ENCODE measurements at places on chromosomes 11 and 22.
A peak's percentile ranks its signal among the peaks of the same experiment; 100 is the strongest.

GRCh38 chr11:68652683-68653156 is 31.6 kb upstream of the GAL start:
- DNase-seq = no peak

GRCh38 chr11:32052215-32052614 is 38.7 kb upstream of the RCN1 start:
- DNase-seq = peak; percentile 64

GRCh38 chr11:121800240-121800639 is 315.8 kb downstream of the BLID start:
- DNase-seq = no peak

DNA sequence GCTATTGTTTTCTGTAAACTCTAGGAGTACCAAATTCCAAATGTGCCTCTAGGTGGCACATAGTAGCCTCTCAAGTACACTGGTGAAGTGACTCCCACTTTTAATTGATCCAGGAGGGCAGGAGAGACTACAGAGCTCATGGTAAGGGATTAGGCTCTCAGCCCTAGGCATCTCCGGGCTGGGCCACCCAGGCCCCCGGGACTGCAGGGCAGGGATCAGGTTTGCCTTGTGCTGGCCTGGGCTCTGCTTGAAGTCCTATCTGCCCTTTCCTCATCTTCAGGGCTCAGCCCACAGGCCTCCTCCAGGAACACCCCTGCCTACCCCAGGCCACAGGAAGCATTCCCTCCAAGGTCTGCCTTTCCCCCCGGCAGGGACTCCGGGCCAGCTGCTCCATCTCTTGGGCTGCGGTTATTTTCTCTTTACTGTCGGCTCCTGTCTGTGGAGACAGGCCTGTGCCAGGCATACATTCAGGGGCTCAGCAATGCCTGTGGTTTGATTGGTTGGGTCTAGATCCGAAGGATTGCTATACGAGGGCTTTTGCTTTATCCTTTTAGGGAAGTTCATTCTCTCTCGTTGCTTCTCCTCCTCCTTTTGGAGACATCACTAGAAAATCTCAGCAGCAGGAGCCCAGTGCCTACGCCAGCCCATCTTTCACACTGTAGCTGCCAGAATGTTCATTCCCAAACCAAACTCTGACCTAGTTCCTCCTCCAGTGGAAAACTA is 32.8 kb downstream of the PARVA start:
- DNase-seq = peak; percentile 63

DNA sequence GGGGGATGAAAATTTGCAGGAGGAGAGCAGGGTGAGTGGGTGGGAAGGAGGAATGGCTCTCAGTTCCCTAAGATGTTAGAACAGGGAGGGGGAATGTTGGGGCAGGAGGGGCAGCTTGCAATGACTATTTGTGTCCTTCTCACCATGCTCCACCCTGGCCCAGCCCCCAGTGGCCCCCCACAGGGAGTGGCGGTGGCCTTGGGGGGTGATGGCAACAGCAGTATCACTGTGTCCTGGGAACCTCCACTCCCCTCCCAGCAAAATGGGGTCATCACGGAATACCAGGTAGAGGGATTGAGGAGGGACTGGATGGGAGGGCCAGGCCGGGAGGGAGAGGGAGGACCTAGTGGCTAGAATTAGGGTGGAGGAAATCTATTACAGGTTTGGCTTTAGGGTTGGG is 10.2 kb downstream of the ROBO3 start:
- no peak for DNase-seq

GRCh38 chr11:77205467-77206263 is 77.6 kb downstream of the MYO7A start:
- no peak for DNase-seq

GRCh38 chr11:26134053-26134452 is 197.9 kb upstream of the ANO3 start:
- no peak for DNase-seq

- DNase-seq = peak; percentile 63
Measured at GRCh38 chr11:101817581-101817980, 97.2 kb upstream of the CEP126 start.

DNA sequence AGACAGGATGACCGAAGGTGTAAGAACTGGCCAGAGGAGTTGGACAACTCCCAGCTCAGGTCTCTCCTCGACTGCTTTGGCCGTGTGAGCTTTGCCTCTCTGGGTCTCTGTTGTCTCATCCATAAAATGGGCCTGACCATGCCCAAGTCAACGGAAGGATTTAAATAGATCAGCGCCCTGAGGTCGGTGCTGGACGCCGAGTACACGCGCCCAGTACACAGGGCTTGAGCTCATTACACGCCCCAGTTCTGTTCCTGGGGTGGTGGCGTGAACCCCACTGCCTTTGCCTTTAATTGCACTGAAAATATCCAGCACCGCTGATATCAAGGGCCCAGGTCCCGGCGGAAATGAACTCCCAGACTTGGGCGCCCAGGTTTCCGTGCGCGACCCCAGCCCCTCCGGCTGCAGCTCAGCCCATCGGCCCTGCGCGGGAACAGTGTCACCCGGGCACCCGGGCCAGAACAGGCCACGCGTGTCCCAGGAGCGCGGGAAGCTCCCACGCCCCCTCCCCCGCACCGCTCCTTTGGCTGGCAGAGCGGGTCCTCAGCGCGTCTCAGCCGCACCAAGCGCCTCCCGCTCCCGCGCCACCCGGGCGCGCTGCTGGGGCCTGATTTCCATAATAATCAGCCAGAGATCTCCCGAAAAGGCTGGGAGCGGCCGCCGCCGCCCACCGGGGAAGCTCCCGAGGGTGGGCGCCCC is 42.2 kb downstream of the CYTH4 start:
- no peak for DNase-seq

DNA sequence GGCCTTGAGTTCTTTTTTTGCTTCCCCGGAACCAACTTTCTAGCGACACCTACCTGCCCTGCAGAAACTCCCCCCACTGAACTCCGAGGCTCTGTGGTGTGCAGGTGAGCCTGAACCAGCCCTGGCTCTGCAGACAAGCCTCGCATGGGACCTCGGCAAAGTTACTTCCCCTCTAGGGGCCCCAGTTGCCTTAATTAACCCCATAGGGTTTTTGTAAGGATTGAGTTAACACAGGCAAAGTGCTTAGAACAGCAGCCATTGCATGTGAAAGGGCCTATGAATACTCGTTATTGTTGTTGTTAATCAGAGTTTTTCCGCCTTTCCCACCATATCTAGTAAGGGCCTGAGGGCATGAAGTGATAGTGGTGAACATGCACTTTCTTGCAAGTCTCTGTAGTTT is 12.6 kb upstream of the SYT13 start:
- no peak for DNase-seq

DNA sequence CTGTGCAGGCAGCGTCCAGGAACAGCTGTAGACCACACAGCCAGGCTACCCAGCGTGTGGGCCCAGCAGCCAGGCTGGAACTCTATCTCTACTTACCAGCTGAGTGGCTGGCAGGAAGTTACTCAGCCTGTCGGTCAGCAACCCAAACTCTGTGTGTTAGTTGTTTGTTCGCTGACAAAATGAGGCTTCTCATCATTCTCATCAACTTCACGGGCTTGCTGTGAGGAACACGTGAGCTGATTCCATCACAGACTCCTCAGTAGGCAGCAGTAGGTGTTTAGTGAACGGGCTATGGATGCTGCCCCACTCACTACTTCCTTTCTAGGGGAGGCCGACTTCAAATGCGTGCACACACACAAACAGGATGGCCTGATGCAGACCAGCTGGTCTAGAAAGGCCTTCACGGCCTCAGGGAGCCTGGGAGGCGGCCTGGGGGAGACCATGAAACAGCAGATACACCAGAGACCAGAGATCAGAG is 830 bp upstream of the SPDYC start:
- DNase-seq = no peak

GRCh38 chr11:117303101-117303500 is 12.0 kb downstream of the BACE1-AS start:
- DNase-seq = no peak

- peak; percentile 93 for DNase-seq
Measured at GRCh38 chr11:79419120-79419519, 21.7 kb downstream of the TENM4 start.

DNA sequence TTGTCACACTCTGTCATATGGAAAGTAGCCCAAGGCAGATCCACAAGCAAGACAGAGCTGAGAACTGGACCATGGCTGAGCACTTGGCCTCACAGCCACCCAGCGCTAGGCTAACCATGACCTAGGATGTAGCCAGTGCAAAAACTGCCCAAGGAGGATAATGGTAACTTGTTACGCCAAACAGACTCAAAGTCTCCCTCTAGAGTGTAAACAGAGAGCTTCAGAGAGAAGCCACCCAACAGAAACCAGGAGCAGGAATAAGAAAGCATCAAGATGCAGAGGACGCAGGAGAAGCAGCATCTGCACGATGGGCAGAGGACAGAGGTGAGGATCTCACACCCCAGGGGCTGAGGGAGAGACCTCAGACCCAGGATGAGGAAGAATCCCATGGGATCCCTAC is 97.9 kb downstream of the RCN1 start:
- no peak for DNase-seq

DNA sequence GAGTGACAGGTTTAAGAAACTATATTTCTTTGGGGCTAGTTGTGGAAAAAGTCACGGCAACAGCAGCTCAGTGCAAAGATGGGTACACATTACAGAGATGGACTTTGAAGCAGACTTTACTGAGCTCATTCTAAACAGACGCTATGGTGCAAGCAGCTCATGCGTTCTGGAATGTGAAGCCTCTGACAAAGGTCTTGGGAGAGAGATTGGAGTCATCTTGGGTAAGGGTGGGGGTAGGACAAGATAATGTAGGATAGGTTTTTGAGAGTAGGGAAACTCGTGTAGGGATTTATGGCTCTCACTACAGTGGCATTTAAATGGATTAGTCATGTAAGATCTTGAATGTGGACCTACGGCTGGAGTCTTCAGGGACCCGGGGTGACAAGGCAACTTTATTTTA is 36.2 kb upstream of the CLMP start:
- peak; percentile 84 for DNase-seq

DNA sequence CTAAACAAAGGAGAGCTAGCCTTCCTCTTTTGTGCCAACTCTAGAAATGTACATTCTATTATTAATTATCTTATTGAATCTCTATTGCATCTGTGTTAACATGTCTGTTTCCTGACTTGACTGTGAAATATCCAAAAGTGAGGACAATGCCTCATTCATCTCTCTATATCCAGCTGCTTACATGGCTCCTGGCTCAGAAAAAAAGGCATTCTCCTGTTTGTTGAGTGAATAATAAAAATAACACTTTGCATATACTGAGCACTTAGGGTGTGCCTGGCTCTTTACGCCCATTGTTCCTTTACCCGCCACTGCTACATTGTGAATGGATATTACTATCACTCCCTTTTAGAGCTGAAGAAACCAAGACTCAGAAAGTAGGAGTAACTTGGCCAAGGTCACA is 19.9 kb downstream of the NRXN2 start:
- no peak for DNase-seq

DNA sequence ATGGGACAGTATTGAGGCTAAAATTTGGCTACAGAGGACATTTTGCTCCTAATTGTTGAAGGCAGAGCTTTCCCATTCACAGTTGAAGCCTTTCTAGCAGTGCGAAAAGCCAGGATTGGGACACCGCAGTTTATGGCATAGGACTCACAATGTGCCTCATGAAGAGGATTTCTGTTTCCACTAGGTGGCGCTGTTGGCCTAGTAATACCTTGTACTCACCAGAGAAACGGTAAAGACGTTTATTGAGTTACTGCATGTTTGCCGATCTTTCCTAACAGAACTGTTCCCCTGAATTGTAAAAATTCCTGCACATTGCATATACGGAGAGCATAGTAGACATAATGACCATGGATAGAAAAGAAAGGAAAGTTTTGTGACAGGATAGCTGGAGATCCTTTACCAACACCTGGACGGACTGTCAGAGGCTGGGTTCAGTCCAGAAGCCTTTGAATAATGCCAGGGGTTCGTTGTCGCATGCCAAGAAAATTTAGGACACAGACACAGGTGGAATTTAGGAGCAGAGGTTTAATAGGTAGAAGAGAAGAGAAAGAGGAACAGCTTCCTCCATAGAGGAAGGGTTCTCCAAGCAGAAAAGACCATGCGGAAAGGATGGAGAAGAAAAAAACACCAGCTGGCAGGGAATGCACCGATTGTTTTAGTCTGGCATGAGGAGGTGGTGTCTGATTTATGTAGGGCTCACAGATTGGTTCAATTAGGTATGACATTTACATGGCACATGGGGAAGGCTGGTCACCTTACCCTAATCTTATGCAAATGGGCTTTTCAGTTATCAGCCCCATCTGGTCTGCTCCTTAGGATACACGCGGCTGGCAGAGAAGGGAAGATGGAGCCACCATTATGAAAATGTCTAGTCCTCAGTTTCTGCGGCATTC is 10.8 kb upstream of the OR51D1 start:
- peak; percentile 83 for DNase-seq

DNA sequence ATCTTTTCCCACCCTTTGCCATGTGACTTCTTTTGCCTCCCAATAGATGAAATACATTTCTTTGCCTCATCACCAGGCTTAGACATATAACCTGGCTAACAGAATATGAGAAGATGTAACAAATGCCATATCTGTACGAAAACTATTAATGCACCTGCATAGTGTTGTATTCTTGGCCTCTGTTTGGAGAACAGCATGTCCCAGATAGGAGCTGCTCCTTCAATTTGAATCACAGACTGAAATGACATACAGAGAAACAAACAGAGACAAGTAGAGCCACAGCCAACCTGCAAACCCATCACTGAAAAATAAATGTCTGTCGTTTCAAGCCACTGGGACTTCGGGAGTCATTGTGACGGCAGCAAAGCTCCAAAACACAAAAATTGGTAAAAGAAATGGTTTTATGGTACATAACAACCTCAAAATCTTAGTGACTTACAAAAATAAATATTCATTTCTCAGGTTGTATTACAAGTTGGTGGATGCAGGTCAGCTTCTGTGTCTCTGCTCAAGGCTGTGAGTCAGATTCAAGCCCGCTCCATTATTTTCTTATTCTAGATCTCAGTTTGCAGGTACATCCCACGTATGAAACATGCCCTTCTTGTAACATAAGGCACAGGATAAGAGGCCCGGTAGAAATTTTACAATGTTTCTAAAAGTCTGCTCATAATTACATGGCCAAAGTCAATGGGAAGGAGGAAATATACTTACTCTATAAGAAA is 171.3 kb upstream of the SOX6 start:
- no peak for DNase-seq

- no peak for DNase-seq
Measured at GRCh38 chr11:98234698-98235097, 786.1 kb upstream of the CNTN5 start.

GRCh38 chr11:104645261-104646222 is 252.7 kb downstream of the CASP12 start:
- DNase-seq = no peak

GRCh38 chr11:112248201-112248600 is 12.5 kb downstream of the PLET1 start:
- DNase-seq = peak; percentile 64

DNA sequence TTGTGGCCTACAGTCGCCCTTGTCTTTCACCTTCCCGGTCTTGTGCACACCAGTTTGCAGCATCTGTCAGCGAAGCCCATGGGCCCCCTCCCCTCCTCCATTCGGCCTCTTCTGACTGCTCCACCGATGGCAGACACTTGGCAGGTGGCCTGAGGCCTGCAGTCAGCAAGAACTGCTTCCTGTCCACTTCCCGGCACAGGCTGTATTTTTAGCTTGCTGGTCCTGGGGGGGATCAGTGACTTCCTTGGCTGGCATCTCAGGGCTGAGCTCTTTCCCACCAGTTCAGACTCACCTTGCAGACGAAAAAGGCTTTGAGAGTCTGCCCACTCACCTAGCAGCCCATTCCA is 106.4 kb downstream of the SYN3 start:
- DNase-seq = no peak
